ENCODE measurements at places on chromosomes 11 and 22. TPM values are rescaled to one million over a fixed set of nuclear protein-coding genes. Genes with fewer than 3 reads are reported as not detected.

The LRP4 gene
- 6.4 TPM for total RNA-seq

The GGT1 gene
- 7.7 TPM for total RNA-seq

GRCh38 chr22:37365950-37366349 is 61.3 kb downstream of the ELFN2 start:
- no peak for DNase-seq

DNA sequence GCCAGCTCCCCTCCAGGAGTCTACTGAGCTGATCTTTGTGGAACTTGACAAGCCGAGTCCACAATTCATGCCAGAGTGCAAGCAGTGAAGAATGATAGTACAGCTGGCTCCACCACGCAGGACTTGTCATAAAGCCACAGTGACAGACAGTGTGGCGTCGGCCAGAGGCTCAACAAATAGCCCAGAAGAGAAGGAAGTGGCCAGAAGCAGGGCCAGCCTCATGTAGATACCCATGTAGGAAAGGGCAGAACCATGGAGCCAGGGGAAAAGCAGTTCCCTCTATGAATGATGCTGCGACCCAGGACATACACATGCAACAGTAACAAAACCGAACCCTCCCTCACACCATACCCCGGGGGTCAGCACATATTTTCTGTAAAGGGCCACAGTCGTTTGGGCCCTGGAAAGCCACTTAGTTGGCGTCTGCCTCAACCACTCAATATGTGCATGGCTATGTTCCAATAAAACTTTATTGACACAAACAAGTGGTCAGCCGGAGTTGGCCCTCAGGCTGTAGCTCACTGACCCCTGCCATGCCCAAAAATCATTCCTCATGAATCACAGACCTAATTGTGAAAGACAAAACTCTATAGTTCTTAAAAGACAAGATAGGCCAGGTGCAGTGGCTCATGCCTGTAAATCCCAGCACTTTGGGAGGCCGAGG is 161.4 kb downstream of the BRD1 start:
- DNase-seq: no peak

DNA sequence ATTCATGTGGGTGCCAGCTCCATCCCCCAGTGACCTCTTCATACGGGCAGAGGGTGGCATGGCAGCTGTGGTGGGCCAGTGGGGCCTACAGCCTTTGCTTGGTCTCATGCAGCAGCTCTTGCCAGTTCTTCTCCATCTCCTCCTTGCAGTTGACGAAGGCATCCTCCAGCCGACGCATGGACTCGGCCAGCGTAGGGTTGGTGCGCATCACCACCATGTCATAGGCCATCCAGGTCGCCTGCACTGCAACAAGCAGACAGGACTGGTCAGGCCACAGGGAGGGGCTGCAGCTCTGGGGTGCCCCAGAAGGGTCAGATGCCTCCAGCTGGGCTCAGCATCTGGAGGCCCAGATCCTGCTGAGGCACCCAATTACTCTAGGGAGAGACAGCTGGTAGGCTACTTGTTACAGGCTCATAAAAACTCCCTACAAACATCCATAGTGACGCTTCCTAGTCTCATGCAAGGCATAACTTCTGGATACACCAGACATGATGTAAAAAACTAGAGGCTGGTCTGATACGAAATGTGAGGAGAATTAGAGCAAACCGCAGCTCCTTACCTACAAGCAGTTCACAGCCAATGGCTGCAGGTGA is 5.6 kb downstream of the KLHDC7B start:
- DNase-seq: no peak

The CARNS1 gene
- 0.09 TPM for total RNA-seq

DNA sequence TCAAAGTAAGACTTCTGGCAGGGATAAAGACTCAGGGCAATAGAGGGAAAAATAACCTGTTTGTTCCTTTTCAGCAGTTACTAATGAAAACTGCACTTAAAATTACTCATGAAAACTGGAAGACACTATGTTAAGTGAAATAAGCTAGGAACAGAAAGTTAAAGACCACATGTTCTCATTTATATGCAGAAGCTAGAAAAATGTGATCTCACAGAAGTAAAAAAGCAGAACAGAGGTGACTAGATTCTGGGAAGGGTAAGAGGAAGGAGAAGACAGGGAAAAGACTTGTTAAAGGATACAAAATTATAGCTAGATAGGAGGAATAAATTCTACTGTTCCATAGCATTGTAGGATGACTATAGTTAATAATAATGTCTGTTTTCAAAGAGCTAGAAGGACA is 22.2 kb downstream of the HPS5 start:
- DNase-seq: no peak

GRCh38 chr11:131025421-131026125 is 109.3 kb upstream of the SNX19 start:
- no peak for DNase-seq

DNA sequence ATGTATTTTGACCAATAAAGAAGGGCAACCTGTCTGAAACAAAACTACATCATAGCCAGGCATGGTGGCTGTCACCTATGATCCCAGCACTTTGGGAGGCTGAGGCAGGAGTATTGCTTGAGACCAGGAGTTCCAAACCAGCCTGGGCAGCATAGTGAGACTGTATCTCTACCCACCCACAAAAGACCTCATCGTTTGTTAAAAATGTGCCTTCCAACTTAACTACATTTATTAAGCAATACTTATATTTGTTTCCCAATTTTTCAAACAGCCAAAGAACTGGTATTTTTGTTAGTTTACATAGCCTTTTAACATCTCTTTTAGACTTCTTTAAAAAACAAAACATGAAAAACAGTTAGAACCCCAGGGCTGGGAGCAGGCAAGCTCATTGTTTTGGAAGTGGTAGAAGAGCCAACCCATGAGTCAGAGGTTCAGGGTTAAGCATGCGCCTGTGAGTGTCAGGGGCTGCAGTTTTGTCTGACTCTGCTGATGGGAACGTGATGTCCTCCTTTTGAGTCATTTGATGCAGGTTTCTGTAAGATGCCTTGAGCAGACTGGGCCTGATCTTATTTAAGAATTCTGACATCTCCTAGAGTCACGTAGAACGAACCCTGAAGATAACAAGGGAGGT is 53.9 kb upstream of the CRTAM start:
- DNase-seq: no peak

The IGLL1 gene
- total RNA-seq: not detected

The BIK gene
- 6.1 TPM for total RNA-seq

DNA sequence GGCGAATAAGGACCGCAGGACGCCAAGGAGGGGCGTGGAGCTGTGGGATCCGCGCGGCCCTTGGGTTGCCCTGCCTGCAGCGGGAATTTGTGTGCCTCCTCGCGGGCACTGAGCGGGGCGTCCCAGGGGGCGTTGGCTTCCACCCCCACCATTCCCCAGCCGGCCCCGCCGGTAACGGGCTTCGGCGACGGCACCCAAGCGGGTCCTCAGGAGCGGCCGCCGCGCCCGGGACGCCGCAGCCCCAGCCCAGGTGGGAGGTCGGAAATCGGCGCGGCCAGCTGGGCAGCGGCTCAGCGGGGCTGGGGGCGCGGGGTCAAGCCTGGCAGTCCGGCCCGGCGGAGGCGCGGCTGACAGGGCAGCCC is 320 bp downstream of the CLTCL1 start:
- no peak for DNase-seq

GRCh38 chr11:66325263-66325671 is 8.4 kb upstream of the CD248 start:
- no peak for DNase-seq

DNA sequence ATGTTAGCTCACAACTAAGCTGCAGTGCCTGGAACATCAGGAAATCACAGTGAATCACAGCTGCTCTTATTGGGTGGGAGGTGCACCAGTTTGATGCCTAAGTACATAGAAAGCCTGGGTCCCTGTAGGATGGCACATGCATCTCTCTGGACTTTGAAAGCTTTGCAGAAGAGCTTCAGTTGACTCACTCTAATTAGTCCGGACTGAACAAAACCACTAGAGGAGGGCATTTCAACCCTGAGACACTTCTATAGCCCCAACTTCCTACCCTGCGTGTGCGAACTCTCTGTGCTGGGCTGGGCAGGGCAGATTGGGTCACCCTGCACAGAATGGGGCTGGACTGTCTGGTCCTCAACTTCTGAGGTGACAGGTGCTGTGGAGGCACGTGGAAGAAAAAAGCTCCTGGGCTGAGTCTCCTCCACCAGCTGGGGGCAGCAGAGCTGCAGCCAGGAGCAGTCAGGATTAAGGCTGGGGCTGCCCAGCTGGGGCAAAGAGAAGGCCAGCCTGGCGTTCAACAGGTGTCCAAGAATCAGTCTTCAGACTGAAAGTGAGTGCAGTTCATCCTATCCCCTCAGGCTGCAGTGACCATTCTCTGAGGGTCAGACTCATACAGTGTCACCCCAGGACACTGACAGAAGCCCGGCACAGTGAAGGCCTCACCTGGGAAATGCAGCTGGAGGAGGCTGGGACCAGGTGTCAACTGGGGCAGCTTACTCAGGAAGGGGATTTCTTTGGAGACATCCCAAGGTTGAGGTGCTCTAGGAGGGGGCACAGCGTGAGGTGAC is 22.1 kb downstream of the GGTLC2 start:
- DNase-seq: no peak

DNA sequence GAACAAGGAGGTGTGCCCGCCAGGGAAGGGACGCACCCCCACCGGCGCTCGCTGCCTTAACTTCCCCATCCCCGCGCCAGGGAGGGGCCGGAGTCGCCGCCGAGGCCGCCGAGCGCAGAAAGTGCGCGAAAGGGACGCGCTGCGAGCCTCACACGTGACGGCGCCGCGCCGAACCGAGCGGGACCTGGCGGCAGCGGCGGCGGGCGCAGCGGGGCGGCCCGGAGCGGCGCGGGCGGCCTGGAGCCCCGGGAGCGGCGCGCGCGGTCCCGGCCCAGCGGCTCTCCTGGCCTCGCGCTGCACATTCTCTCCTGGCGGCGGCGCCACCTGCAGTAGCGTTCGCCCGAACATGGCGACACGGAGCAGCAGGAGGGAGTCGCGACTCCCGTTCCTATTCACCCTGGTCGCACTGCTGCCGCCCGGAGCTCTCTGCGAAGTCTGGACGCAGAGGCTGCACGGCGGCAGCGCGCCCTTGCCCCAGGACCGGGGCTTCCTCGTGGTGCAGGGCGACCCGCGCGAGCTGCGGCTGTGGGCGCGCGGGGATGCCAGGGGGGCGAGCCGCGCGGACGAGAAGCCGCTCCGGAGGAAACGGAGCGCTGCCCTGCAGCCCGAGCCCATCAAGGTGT is at the start of gene SORL1:
Gene SORL1 (plus strand): TSS at position 329 of the 623 bp plus-strand sequence. CDS start 18 bp downstream, at position 347.
- DNase-seq: no peak

The HIPK3 gene
- 73.7 TPM for total RNA-seq

DNA sequence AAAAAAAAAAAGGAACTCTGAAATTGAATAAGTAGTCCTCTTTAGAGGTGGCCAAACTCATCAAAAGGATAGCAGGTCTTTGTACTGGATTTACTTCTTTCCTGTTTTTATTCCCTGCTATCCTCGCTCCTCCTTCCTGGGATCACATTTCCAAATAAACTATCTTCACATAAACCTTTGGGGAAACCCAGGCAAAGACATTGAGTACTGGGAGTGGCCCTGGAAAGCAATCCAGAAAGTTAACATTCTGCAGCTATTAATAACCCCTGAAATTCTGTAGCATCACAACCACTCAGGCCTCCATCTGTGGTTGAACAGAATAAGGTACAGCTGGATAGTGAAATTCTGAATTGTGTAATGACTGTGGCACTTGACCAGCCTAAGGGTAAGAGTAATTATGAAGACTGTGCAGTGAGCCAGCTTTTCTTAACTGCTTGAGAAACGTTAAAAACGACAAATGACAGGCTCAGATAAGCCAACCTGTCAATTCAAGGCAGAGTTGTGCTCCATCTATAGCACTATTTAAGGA is 58.8 kb downstream of the ISX start:
- DNase-seq: no peak

DNA sequence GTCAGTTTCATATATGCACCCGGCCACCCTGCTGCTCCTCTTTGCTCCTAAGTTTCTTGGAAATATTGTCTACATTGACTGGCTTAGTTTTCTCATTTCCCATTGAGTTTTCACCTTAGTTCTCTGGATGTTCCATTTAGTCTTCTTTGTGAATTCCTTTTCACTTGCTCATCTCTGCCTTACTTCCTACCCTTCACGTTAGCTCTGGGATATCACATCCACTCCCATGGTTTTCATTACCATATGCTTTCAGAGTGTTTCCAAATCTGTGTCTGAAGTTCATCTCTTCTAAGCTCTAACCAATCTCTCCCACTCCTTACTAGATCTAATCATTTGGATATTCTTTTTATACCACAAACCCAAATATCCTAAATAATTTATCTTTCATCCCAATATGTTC is 226.4 kb downstream of the FAM76B start:
- DNase-seq: no peak

DNA sequence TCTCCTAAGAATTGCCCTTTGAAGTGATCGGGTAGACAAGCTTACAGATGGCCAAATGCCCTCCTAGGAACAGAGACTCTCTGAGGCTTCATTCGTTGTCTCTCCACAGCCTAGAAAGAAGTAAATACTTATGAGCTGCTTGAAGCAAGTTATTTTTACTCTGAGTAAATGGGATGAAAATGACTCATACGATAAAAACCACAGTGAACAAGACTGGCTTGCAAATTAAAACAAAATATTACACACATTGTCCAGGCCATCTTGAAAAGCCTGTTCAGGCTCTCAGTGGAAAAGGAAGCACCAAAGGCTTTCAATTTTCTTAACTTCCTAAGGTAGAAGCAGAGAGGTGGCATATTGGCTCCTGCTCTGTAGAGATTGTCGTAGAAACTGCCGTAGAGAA is 294.2 kb downstream of the NELL1 start:
- DNase-seq: no peak

The OR2AT4 gene
- not detected for total RNA-seq

- DNase-seq: no peak
Measured at GRCh38 chr22:46119729-46120419, 30.5 kb upstream of the PPARA start.

DNA sequence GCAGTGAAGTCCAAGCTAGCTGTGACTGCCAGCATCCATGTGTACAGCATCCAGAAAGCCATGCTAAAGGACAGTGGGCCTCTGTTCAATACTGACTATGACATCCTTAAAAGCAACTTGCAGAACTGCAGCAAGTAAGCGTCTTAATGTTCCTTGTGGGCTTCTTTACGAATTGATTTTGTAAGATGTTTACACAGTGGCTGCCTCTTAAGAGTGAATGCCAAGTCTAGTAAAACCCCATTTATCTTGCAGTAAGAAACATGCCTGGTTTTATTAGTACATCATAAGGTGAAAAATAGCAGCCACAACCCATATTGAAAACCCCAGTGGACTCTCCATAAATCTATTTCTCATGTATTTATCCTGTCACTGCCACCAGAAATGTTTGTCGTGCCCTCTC is 20.5 kb downstream of the POLD3 start:
- DNase-seq: no peak

GRCh38 chr11:12865863-12866595 is 143.1 kb upstream of the RASSF10 start:
- no peak for DNase-seq

- DNase-seq: no peak
Measured at GRCh38 chr11:124863826-124864165, 1.4 kb upstream of the ROBO3 start.

All from esophagus squamous epithelium (tissue), 5 donors.